Psoas muscle (tissue), 8 donors: ENCODE measurements at places on chromosomes 2 and 18. TPM values are rescaled to one million over a fixed set of nuclear protein-coding genes. Genes with fewer than 3 reads are reported as not detected.
A peak's percentile ranks its signal among the peaks of the same experiment; 100 is the strongest.

Gene EFR3B
- 0.59 TPM for polyA plus RNA-seq

DNA sequence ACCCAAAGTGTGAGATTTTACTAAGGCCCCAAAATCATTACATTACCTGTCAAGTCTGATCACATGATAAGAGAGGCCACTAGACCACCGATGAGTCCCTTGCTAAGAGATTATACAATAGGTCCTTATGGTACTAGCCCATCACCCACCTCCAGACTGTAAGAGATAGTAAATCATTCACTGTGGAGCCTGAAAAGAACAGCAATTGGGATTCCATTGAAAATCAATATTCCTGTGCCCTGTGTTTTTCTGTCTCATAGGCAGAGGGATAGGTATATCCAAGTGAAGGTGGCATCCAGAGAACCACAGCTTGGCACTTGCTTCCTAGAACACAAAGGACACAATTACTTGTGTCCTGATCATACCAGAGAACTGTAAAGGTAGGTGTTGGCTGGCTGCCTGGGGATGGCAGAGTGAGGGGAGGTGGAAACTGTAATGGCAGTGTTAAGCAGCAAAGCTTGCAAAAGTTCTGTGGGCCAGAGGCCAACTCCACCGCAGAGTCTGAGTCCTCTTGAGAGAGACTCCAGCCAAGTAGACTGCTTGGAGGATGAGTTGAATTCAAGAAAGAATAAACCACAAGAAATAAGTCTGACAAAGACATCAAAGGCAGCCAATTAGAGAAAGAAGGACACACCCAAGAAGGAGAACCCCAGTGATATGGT, 102.0 kb upstream of the PIEZO2 start:
- no peaks in the 10 kb centered on the region for H3K4me1 ChIP-seq
- no peak overlapping the region for H3K4me3 ChIP-seq
- peak; percentile 56 for DNase-seq
- H3K27me3 ChIP-seq, result no peaks in the 10 kb centered on the region
- no peak overlapping the region for H3K27ac ChIP-seq
- H3K36me3 ChIP-seq, result no peaks in the 10 kb centered on the region

Gene C18orf32
- polyA plus RNA-seq, result 75.9 TPM

GRCh38 chr18:51007790-51008139, 22.2 kb upstream of the SMAD4 start:
- H3K4me3 ChIP-seq, result no peak overlapping the region
- no peak overlapping the region for H3K27ac ChIP-seq
- DNase-seq, result no peak
- H3K36me3 ChIP-seq, result no peaks in the 10 kb centered on the region

Gene SNED1
- polyA plus RNA-seq, result 9.2 TPM

- H3K27ac ChIP-seq, result peak overlapping the region; percentile 36
- no peak for DNase-seq
- no peak overlapping the region for H3K4me3 ChIP-seq
- no peaks in the 10 kb centered on the region for H3K4me1 ChIP-seq
- no peaks in the 10 kb centered on the region for H3K27me3 ChIP-seq
- no peaks in the 10 kb centered on the region for H3K36me3 ChIP-seq
Observed at GRCh38 chr2:120820263-120820952, 84.7 kb downstream of the GLI2 start.

DNA sequence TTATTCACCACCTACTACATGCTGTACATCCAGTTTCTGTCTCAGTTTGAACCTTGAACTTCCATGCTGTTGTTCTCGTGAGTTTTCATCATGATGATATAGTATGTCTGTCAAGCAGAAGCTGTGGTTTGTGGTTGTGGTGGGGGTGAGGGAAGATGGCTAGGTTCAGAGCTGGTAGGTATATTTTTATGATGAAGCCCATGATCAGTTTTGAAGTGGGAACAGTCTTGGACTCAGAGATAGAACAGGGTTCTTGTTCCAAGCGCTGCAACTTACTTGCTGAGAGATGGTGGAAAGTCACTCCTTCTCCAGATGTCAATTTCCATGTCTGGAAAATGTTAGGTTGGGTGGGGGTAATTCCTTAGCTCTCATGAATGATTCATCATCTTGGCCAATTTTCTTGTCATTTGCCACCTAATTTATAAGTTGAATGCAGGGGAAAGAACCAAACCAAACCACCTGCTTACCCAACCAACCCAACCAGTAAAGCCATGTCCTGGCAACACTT, 21.6 kb downstream of the PMAIP1 start:
- H3K4me1 ChIP-seq, result no peaks in the 10 kb centered on the region
- no peak for DNase-seq
- no peaks in the 10 kb centered on the region for H3K36me3 ChIP-seq
- no peak overlapping the region for H3K27ac ChIP-seq
- H3K4me3 ChIP-seq, result no peak overlapping the region

Gene ABI2
- 12.0 TPM for polyA plus RNA-seq

DNA sequence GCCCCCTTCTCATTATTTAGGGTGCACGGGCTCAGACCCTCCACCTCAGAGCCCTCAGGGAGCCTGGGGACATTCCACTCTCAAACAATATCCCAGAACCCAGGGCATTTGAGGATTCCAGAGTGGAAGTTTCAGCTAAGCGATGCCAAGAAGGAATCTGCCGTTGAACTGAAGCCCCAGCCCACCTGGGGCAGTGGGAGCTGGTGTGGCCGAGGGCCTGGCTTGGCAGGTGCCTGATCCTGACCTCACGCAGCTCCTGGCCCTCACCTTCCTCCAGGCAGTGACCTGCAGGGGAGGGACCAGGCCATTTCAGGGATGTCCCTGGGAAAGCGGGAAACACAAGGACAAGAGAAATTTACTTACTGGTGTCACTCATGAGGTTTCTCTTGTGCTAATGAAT, 58.2 kb downstream of the ACKR3 start:
- H3K27ac ChIP-seq, result no peak overlapping the region
- no peak overlapping the region for H3K4me3 ChIP-seq
- no peak for DNase-seq
- H3K27me3 ChIP-seq, result no peaks in the 10 kb centered on the region
- H3K4me1 ChIP-seq, result no peaks in the 10 kb centered on the region

DNA sequence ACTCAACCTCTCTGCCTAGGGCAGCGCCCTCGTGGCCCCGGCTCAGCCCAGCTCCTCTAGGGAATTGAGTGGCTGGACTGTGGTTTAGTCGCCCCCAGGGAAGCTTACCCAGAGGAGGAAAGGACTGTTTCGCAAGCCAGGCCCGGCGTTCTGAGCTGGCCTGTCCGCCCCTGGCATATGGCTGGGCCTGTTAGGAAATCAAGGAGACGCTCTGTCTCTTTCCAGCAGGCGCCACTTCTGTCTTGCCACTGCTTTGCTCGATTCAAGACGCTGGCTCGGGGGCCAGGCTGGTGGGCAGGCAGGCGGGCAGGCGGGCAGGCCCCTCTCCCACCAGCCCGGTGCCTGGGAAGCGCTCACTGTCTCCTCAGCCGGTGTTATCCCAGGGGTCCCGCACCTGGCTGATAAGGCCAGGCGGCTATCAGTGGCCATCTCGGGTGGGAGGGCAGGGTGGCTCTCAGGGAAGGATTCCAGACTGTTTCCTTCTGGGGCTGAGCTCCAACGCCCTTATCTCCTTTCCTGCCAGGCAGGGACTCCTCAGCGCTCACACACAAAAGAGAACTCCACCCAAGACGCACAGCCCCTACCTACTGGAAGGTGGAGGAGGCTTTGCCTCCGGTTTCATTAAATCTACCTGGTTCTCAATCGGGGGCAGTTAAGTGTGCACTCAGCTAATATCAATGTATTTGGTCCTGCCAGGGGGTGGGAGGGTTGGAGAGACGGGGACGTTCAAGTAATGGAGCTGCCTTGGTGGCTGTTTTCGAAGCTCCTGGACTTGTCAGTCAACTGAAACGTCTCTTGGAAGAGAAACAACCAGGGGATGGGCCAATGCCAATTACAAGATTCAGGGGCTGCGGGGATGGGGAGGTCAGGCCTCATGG, 109.1 kb downstream of the SMAD7 start:
- peak; percentile 74 for DNase-seq
- peaks cover 35% of the 10 kb centered on the region for H3K4me1 ChIP-seq
- H3K36me3 ChIP-seq, result no peaks in the 10 kb centered on the region
- no peaks in the 10 kb centered on the region for H3K27me3 ChIP-seq
- peak overlapping the region; percentile 58 for H3K27ac ChIP-seq

Gene PECR
- polyA plus RNA-seq, result 1.9 TPM

Gene CDH7
- not detected for polyA plus RNA-seq

Gene ANKRD30B
- polyA plus RNA-seq, result not detected

DNA sequence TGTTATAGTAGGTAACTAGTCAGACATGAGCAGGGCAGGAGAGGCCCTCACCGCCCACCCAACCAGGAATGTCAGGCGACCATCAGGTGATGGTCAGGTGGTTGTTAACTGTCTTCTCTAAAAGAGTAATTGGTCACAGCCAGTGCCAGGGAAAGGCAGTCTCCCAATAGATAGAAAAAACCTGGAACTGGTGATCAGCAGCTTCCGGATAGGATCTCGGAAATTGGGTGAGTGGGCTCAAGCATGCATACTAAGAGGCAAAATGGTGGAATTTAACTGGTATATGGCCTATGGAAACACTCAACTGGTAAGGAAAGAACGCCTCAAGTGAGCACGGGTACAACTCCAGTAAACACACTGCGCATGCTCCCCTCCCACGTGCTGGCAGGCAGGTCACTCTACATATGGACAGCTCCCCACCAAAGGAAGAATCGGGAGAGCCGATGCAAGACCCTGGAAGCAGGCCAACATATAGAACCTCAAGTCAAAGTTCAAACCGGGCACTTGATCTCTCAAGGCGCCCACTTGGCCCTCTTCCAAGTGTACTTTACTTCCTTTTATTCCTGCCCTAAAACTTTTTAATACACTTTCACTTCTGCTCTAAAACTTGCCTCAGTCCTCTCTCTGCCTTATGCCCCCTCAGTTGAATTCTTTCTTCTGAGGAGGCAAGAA, 43.5 kb upstream of the TMEM131 start:
- DNase-seq, result no peak
- peaks cover 37% of the 10 kb centered on the region for H3K4me1 ChIP-seq
- H3K27ac ChIP-seq, result peak overlapping the region; percentile 46
- no peaks in the 10 kb centered on the region for H3K27me3 ChIP-seq
- no peaks in the 10 kb centered on the region for H3K36me3 ChIP-seq

GRCh38 chr18:36025025-36025424, 42.3 kb downstream of the RPRD1A start:
- no peak overlapping the region for H3K4me3 ChIP-seq
- peaks cover 4% of the 10 kb centered on the region for H3K36me3 ChIP-seq
- H3K27ac ChIP-seq, result no peak overlapping the region
- no peak for DNase-seq

GRCh38 chr2:84924173-84925106, 19.0 kb downstream of the TMSB10 start:
- H3K27me3 ChIP-seq, result no peaks in the 10 kb centered on the region
- H3K4me1 ChIP-seq, result peaks cover 3% of the 10 kb centered on the region
- peak overlapping the region; percentile 56 for H3K27ac ChIP-seq
- H3K36me3 ChIP-seq, result no peaks in the 10 kb centered on the region
- no peak overlapping the region for H3K4me3 ChIP-seq
- no peak for DNase-seq

Gene AQP12B
- polyA plus RNA-seq, result not detected

Gene UBR3
- 63.5 TPM for polyA plus RNA-seq

GRCh38 chr2:82279367-82279766, 1974.8 kb upstream of the LRRTM1 start:
- no peaks in the 10 kb centered on the region for H3K4me1 ChIP-seq
- H3K27me3 ChIP-seq, result no peaks in the 10 kb centered on the region
- H3K36me3 ChIP-seq, result no peaks in the 10 kb centered on the region

GRCh38 chr2:5908071-5908470, 215.9 kb downstream of the SOX11 start:
- no peak overlapping the region for H3K4me3 ChIP-seq
- no peak overlapping the region for H3K27ac ChIP-seq
- no peak for DNase-seq
- H3K4me1 ChIP-seq, result no peaks in the 10 kb centered on the region
- no peaks in the 10 kb centered on the region for H3K36me3 ChIP-seq
